ENCODE measurements at places on chromosomes 4 and X.

GRCh38 chr4:90799895-90800294, 672.7 kb downstream of the CCSER1 start:
- no peak for DNase-seq

GRCh38 chrX:155923200-155923599, 42.1 kb downstream of the VAMP7 start:
- DNase-seq: no peak

- DNase-seq: no peak
Observed at GRCh38 chrX:81542255-81542654, 340.4 kb downstream of the SH3BGRL start.

GRCh38 chr4:84582988-84583875, at the start of gene CDS1:
Gene CDS1 (plus strand): TSS chr4:84583127. CDS start chr4:84583402, 275 bp downstream.
- DNase-seq: peak; percentile 1

GRCh38 chr4:66797608-66798007, 747.7 kb downstream of the CENPC start:
- no peak for DNase-seq

DNA sequence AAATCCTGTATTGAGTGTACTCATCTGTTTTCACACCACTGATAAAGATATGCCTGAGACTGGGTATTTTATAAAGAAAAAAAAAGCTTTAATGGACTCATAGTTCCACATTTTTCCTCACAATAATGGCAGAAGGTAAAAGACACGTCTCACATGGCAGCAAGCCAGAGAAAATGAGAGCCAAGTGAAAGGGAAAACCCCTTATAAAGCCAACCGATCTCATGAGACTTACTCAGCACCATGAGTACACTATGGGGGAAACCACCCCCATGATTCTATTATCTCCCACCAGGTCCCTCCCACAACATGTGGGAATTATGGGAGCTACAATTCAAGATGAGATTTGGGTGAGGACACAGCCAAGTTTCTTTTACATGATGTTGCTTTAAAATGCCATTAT, 171.9 kb downstream of the GALNTL6 start:
- DNase-seq: no peak

DNA sequence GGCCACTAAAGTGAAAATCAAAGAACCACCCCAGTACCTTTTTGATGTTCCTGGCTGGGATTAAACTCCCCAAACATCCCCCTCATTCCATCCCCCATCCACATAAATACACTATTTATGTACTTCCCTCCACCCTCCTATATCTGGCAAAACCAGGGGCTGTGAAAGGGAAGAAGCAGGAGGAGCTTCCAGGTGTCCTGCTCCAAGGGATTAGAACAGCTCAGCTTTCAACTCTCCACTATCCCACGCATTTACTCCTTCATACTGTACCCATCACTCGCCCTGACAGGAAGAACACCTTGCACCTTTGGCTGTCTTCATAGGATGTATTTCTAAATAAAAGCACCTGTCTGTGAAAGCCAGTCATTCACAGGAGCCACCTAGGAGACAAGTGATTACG, 140.0 kb downstream of the HHIP start:
- no peak for DNase-seq

DNA sequence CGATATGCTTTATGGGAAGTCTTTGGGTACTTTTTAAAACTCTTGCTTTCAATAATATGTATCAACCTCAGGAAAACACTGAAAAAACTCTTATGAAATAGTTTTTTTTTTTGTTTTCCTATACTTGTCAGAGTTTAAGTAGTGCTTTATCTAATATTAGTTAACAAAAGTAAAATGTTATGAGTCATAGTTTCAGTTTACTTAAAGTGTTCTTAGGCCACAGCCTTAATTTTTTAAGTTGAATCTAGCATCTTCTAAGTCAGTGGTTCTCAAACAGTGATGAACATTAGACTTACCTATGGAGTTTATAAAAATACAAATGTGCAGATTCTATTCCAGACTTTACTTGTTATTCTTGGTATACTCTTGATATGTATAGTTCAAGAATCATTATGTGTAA, 26.3 kb upstream of the ADGRL3 start:
- DNase-seq: no peak

GRCh38 chr4:114163051-114163450, 183.6 kb upstream of the ARSJ start:
- DNase-seq: no peak

DNA sequence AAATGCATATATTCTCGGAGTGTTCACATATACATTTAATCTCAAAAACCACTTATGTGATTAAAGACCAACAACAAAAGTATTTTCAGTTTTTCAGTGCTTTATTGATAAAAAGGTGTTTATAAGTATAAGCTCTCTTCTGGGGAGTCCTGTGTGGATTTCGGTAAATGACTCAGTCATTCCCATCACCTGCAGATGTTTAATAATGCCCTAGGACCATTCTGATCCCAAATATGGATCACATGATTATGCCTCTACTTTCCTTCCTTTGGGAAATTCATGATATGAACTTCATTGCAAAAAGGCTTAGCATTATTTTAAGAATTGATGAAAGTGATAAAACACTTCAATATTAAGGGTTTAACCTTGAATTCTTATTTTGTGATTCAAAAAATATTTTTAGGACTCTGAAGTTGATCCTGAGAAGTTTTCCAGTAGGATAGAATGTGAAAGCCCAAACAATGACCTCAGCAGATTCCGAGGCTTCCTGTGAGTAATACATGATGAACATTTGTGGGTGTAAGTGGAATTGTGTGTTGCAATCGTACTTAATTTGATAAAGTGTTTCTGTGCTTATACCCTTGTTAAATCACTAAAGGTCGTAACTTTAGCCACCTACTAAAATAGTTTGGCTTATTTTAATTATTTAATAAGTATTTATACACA, 40.2 kb downstream of the ATP10D start:
- no peak for DNase-seq

- no peak for DNase-seq
Observed at GRCh38 chr4:102535398-102536082, 34.4 kb downstream of the NFKB1 start.

- no peak for DNase-seq
Observed at GRCh38 chrX:8201896-8202331, 30.8 kb upstream of the VCX2 start.

GRCh38 chr4:5683566-5683965, 24.8 kb downstream of the EVC2 start:
- DNase-seq: no peak

DNA sequence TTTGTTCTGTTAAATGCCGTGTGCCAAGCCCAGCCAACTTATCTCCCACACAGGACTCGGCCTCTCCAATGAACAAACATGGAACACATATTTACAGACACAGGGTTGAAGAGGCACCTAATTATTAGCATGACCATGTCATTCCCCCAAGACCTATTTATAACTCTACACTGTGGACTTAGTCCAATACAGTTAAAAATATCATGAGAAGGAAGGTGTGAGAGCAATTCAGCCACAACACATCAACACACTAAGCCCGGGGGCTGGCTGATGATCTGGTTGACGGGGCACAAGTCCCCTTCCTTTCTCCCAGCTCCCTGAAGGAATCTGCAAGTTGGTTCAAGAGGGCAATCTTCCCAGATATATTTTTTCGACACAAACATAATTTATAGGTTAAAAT, 28.1 kb downstream of the MANBA start:
- DNase-seq: no peak

- DNase-seq: no peak
Observed at GRCh38 chr4:6023731-6024130, 5.5 kb upstream of the C4orf50 start.

- no peak for DNase-seq
Observed at GRCh38 chr4:12703036-12703435, 781.1 kb downstream of the RAB28 start.

GRCh38 chrX:111646515-111646914, 34.5 kb upstream of the ALG13 start:
- no peak for DNase-seq

DNA sequence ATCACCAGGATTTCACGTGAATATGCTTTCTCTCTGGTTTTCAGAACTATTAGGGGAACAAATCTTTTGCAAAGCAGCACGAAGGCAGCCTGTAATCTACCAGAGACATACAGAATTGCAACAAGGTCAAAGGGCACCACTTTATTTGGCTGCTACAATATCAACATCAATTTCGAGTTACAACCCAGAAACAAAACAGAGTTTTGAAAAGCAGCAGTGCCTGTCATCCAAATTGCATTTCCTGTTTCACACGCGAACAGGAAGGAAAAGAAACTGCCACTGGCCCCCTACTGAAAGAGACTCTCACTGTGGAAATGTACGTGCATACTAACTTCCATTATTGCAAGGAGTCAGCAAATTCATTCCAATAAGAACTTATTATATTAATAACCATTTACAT, 17.1 kb upstream of the C1QTNF7 start:
- DNase-seq: no peak

- DNase-seq: no peak
Observed at GRCh38 chr4:157880761-157881160, 292.1 kb downstream of the GASK1B start.

DNA sequence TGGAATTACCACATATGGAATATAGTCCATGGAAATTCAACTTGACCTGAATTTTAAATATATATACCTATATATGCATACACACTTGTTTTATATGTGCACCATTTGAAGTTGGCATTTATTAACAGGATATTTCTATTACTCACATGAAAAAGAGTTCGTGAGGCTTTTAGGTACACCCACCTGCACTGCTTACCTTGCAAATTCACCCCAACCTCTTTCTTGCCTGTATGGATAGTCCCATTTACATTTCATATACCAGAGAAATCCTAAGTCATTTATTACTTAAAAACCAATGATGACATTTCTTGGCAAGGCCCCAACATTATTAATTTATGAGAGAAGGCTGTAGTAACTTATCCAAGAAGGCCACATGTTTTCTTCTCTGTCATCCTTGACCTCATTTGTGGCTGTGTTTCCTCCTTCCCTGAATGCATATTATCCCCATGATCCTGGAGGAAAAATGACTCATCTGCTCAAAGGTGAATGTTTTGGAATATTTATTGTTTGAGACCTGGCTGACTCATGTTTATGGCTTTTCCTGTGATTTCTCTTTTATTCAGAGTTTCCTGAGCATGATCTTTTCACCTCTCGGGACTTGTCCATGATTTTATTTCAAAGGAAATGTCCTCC, 62.2 kb upstream of the FAM241A start:
- DNase-seq: no peak

GRCh38 chr4:184851200-184851541, 25.4 kb upstream of the ACSL1 start:
- DNase-seq: no peak

DNA sequence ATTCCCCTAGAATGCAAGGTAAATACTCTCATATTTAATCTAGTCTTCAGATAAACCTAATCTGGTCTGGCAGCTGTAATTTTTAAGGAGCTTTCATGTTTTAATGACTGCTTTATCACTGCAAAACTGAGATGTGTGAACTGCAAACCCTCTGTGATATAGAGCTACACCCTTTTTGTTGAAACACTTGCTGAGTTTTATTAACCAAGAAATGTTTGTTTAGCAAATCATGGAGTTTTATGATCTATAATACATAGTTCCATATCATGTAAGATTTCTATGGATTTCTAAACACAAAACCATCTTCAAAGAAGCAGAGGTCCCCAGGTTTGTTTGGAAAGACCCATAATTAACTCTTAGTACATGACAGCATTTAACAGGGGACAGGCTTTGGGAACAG, 126.4 kb downstream of the BTC start:
- DNase-seq: no peak

DNA sequence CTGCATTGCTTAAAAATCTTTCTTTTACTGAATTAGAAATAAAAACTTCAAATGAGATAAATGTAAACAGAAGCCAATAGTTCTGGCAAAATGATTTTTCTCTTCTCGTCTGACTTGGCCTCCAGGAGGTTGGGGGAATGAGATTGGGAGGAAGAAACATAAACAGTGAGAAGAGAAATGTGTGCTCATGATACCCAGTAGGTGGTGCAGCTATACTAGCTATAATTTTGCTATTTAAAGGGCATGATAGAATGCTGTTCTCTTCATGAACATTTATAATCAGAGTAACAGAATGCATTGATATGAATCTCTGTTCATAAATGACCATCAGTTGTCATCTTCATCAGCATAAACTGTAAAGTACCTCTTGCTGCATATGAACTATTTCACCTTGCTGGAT, 85.5 kb downstream of the TACR3 start:
- DNase-seq: no peak

- DNase-seq: no peak
Observed at GRCh38 chrX:14916017-14916674, 42.9 kb downstream of the MOSPD2 start.

- DNase-seq: no peak
Observed at GRCh38 chrX:39841604-39842003, 256.2 kb downstream of the BCOR start.

GRCh38 chrX:39866229-39866628, 231.5 kb downstream of the BCOR start:
- no peak for DNase-seq

DNA sequence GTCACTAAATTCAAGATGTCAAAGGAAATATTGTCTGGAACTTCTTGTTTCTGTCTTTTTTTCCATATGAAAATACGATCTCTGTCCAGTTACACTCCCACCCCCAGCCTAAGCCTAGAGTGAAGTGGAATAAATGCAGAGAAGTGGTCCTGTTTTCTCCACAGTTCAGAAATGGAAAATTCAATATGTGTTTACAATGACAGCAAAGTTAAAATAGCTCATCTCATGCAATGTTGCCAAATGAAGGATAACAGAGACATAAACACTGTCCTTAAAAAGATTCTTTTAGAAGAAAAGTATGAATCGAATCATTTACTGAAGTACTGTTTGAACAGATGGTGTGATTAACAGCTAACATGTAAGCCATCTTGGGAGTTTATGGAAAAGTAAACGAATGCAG, 160.8 kb upstream of the STK26 start:
- DNase-seq: no peak

DNA sequence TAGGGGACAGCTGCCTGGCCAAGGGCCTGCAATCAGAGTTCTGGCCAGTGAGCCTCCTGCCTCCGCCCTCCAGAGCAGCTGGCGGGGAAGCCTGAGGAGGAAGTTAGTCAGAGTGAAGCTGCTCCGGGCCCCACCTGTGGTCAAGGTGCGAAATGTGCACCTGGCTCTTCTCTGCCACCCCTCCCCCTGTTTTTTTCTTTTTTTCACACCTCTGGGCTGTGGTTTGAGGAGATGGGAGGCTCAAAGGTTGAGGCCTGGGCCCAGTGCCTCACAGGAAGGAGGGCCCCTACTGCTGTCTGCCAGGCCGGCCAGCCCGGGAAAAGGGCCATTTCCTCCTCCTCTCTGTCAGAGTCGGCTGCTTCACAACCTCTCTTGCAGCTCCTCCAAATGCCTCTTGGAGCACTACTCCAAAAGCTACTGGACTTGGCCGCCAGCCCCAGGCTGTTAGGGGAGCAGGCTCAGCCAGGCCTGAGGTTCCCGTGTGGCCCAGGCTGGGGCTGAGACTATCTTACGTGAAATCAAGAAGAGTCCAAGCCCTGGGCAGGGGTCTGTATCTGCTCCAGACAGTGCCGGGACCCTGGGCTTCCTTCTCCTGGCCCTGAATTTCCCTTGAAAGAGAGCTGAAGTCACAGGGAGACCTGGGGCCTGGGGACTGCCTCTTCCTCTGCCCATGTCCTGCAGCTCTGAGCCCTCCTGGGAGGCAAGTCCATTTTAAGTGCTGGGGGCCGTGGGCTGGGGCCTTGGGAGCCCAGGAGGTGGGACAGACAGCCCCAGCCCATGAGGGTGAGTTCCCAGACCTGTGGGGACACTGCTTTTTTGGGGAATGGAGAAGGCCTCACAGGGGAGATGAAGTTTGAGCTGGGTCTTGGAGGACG, 4.5 kb upstream of the CXCR3 start:
- DNase-seq: peak; percentile 42

- no peak for DNase-seq
Observed at GRCh38 chr4:56112377-56112776, 163.6 kb downstream of the CEP135 start.
